ENCODE measurements at places on chromosomes 16 and 17.
A peak's percentile ranks its signal among the peaks of the same experiment; 100 is the strongest.

DNA sequence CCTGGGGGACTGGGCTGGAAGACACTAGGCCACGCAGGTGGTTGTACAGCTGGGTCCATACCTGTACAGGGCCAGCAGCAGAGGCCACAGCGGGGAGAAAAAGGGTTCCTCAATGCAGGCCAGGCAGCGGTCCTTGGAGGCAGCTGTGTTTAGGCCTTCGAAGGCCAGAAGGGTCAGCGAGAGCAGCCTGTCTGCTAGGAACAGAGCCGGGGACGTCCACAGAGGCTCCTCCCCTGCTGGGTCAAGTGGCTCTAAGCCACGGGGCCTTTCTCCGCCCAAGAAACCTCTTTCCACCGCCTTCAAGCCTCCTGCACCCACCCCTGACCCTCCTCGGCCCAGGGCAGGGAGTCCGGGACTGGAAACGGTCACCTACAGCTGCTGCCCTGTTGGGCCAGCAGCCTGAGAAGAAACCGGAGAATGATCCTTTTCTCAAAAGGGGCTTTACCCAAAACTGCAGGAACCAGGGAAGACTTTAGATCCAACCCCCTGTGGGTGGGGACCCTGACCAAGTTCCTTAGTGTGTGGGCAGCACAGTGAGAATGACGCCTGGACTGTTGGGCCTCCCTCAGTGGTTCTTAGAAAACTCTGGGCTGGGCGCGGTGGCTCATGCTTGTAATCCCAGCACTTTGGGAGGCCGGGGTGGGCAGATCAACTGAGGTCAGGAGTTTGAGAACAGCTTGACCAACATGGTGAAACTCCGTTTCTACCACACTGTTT, 8.4 kb upstream of the SPATA2L start:
- no peaks in the 10 kb centered on the region for H3K36me3 ChIP-seq
- H3K27me3 ChIP-seq, result no peaks in the 10 kb centered on the region
- no peak overlapping the region for H3K4me3 ChIP-seq
- no peak overlapping the region for H3K27ac ChIP-seq

DNA sequence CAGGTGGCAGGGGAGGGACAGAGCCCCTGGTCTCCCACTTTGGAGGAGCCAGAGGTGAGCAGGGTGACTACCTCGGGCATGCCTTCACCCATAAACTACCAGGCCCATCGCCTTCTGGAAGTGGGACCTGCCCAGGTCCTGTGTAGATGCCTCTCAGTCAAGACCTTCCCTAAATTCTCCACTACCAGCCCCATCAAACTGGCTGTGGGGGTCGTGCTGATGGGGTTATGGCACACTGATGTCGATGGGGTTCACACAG, 5.8 kb upstream of the RAB37 start:
- no peak overlapping the region for H3K27ac ChIP-seq
- DNase-seq, result no peak
- no peak overlapping the region for H3K4me3 ChIP-seq
- no peaks in the 10 kb centered on the region for H3K4me1 ChIP-seq

- DNase-seq, result peak; percentile 66
- H3K27ac ChIP-seq, result no peak overlapping the region
- no peaks in the 10 kb centered on the region for H3K36me3 ChIP-seq
- peaks cover 31% of the 10 kb centered on the region for H3K27me3 ChIP-seq
- H3K4me3 ChIP-seq, result no peak overlapping the region
Measured at GRCh38 chr17:8997994-8998628, 23.2 kb upstream of the NTN1 start.

DNA sequence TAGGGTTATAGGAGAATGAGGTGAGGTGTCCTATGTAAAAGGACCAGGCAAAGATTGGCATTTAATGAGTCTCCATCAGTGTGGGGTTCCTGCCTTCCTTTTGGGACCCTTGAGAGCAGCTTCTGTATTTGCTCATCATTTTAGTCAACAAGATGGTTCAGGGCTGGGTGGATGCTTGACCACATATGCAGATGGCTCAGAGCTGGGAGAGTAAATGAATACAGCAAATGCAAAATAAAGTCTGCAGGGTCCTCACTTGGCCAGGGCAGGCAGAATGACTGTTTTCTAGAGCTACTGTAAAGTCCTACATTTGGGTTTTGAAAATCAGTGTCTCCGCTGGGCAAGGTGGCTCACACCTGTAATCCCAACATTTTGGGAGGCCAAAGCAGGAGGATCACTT, 57.2 kb upstream of the ETV4 start:
- H3K27ac ChIP-seq, result no peak overlapping the region
- no peak for DNase-seq
- H3K36me3 ChIP-seq, result no peaks in the 10 kb centered on the region

GRCh38 chr16:86396901-86397311, 113.4 kb upstream of the FOXF1 start:
- peaks cover 23% of the 10 kb centered on the region for H3K4me1 ChIP-seq
- no peak overlapping the region for H3K4me3 ChIP-seq
- H3K27ac ChIP-seq, result peak overlapping the region; percentile 93
- H3K36me3 ChIP-seq, result no peaks in the 10 kb centered on the region

All from hepatocyte (in vitro differentiated cells).